ENCODE measurements at places on chromosomes 4 and X.

- DNase-seq = no peak
Observed at GRCh38 chrX:8204943-8205342, 33.9 kb upstream of the VCX2 start.

DNA sequence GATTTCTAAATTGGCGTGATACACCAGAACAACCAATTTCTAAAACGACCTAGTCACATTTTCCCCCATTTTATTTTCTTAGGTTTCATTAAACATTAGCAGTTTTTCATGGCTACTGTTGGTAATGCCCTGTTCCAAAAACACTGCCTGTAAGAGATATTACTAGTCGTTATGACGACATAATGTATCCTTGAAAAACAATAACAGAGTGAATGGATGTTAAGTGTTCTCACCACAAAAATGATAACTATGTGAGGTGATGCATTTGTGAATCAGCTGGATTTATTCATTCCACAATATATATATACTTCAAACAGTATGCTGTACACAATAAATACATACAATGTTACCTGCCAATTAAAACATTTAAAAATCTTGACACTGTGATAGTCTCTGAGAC, 1147.6 kb upstream of the PCDH10 start:
- DNase-seq = no peak

- DNase-seq = no peak
Observed at GRCh38 chr4:179165000-179165738, 1722.9 kb upstream of the AGA start.

- DNase-seq = no peak
Observed at GRCh38 chr4:148329751-148330150, 112.5 kb downstream of the NR3C2 start.

- DNase-seq = no peak
Observed at GRCh38 chr4:81335122-81335912, 120.3 kb upstream of the PRKG2 start.

- DNase-seq = no peak
Observed at GRCh38 chrX:50075630-50076339, 125.0 kb downstream of the AKAP4 start.

- no peak for DNase-seq
Observed at GRCh38 chr4:7698584-7698983, 241.1 kb downstream of the AFAP1 start.

- DNase-seq = no peak
Observed at GRCh38 chr4:104616401-104616820, 121.7 kb upstream of the CXXC4 start.

GRCh38 chr4:84032372-84032771, 466.7 kb downstream of the NKX6-1 start:
- no peak for DNase-seq

GRCh38 chrX:97909245-97909644, 1025.5 kb downstream of the RPA4 start:
- DNase-seq = no peak

Measured in occipital lobe (tissue), 3 donors.